ENCODE measurements at places on chromosomes 16 and 17. TPM values are rescaled to one million over a fixed set of nuclear protein-coding genes. Genes with fewer than 3 reads are reported as not detected.

- no peak for ATAC-seq
Measured at GRCh38 chr16:78538919-78539318, 439.5 kb downstream of the WWOX start.

GRCh38 chr17:77645072-77646045, 313.1 kb upstream of the TNRC6C start:
- no peak for ATAC-seq

DNA sequence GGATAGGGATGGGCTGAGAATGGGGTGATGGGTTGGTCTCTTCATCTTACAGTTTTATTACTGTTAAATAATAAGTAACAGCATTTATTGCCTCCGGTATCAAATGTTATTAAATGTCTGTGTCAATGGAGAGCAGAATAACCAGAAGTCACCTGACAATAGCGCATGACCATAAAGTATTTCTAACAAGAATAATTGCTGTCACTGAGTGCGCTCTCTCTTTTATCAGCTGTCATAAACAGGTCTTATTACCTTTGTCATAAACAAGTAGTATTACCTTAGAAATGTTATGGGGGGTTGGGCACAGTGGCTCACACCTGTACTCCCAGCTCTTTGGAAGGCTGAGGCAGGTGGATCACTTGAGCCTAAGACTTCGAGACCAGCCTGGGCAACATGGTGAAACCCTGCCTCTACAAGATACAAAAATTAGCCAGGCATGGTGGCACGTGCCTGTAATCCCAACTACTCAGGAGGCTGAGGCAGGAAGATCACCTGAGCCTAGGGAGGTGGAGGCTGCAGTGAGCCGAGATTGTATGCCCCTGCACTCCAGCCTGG, 120.6 kb downstream of the MAP2K6 start:
- no peak for ATAC-seq

DNA sequence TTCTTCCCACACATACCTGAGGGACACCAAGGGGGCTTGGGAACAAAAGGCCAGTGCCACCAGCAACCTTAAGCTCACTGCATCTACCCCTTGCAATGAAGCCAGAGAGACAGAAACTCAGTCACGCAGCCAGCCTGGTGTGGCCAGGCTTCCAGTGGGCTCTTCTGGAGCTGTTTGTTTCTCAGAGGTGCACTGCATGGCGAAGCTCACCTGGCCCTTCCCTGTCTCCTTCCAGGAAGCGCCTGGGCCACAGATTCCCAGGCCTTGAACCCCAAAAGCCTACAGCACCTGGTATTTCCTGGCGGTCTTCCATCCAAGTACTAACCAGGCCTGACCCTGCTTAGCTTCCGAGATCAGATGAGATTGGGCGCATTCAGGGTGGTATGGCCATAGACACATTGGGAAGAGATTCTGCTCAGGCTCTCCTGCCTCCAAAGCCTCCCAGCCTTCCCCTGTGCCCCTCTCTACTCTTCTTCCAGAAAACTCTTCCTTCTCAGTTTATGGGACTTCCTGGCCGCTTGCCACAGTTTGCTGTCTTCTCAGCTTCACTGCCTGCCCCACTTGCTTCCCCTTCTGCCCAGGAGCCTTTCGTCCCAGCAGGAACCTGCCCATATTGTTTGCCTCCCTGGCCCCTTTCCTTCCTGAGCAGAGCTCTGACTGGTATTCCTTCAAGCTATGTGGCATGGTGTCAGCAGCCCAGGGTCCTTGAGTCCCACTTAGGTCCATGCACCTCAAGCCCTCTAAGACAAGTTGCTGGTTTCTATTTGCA, 1.6 kb downstream of the CISD3 start:
- no peak for ATAC-seq

GRCh38 chr16:1778200-1779179, 3.9 kb downstream of the SPSB3 start:
- no peak for ATAC-seq

DNA sequence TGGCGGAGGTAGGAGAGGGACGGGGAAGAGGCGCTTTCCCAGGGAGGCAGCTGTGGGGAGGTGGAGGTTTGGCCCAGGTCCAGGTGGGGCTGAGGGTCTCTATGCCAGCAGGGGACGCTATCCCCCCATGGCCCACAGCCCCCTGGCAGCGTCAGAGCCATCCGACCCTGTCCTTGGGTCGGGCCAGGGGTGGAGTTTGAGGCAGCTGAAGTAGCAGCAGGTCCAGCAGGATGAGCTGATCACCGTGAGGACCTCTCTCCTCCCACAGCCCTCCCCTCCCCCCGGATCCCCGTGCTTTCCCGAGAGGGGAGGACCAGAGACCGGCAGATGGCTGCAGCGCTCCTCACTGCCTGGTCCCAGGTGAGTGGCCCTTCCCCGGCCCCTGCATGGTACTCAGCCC, 3.2 kb downstream of the ZNF205 start:
- ATAC-seq: no peak

DNA sequence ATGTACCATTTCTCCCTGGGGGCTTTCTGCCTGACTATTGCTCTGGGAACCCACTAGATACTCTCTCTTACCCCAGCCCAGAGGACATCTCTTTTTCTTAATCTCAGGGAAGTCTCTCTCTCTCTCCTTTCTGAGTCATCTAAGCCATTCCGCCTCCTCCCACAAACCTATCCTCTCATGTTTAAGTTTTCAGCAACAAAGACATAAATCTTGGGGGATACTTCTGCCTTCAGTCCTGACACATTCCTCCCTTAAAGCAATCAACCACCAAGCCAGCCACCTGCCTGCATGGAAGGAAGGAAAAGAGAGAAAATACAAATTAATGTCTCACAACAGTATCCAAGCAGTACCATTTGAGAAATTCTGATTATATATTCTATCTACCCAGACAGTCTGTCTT, 128.8 kb downstream of the HS3ST2 start:
- no peak for ATAC-seq

- no peak for ATAC-seq
Measured at GRCh38 chr17:49021095-49021767, 24.0 kb downstream of the IGF2BP1 start.

GRCh38 chr17:70099294-70099693, 24.3 kb downstream of the KCNJ16 start:
- ATAC-seq: no peak

DNA sequence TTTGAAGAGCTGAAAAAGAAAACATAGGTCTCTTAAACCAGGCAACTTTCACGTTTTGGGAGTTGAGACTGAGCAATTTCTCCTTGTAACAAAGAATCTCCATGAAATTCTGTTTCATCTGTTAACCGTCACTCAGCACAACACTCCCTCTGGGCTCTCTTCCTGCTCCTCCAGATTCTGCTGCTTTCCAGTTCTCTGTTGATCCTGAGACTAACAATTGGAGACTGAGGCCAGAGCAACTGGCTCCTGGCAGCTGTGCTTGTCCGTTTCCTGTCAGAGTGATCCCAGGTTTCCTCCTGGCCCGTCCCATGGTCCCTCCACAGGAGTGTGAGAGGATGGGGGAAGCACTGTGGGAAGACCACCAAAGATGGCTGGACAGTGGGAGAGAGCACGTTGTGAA, 32.5 kb downstream of the IST1 start:
- no peak for ATAC-seq

DNA sequence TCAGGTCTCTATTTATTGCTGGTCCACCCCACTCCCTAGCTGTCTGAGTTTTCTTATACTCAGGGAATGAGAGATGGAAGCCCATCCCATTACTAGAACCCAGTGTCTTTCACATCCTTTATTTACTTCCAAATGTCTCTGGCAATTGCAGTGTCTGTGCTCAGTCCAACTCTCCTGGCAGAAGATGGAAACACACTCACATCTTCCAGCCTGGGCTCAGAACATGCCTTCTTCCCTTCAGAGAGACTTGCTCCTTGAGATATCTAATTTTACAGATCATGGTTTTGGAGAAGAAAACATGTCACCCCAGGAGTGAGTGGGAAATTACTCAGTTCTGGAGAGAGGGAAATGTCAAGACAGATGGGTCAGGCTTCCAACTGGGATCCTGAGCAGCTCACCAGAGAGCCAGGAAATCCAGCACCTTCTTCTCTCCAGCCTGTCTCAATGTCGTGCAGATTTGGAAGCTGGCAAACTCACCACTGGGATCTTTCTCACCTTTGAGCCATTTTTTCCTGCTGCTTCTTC, 494.4 kb downstream of the HS3ST4 start:
- ATAC-seq: no peak

- ATAC-seq: no peak
Measured at GRCh38 chr16:69709456-69710084, 16.8 kb downstream of the NQO1 start.

DNA sequence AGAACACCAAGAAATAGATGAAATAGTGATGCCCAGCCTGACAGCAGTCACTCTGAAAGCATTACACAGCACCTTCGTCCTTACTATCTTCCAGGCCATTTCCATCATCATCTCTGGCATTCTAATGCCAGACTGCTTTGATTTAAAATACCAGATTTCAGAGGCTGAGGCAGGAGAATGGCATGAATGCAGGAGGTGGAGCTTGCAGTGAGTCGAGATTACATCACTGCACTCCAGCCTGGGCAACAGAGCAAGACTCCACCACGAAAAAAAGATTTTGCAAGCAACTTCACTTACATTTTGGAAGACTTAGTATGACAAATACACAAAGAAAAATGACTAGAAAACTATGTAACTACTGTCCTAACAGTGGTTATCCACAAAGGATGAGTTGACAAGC, 244.0 kb downstream of the CPPED1 start:
- no peak for ATAC-seq

- no peak for ATAC-seq
Measured at GRCh38 chr17:79156463-79157095, 82.0 kb downstream of the ENGASE start.

DNA sequence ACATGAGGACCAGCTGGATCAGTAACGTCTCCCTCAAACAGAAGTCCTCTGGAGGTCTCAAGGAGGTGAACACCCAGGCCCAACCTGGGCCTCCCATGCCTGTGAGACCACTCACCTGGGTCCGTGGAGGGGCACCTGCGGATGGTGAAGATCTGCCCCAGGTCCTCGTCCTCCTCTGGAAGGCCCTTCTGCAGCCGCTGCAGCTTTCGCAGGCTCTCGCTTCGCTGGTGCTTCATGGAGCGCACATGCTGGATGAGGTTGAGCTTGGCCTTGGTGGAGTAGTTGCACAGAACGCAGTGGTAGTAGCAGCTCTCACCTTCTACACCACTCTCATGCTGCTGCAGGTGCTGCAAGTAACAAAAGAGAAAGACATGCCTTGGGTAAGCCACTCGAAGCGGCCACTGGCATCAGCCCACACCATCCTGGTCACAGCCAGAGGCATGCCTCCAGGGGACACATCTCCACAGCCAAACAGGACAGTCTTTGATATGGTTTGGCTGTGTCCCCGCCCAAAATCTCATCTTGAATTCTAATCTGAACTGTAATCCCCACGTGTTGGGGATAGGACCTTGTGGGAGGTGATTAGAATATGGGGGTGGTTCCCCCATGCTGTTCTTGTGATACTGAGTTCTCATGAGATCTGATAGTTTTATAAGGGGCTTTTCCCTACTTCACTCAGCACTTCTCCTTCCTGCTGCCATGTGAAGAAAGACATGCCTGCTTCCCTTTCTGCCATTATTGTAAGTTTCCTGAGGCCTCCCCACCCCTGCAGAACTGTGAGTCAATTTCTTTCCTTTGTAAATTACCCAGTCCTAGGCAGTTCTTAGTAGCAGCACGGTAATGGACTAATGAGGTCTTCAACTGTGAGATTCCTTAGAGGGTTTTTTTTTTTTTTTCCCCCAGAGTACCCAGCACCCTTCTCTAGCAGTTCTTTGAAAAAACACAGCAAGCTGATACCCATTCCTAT, 158.0 kb downstream of the ZFHX3 start:
- ATAC-seq: peak; percentile 38

DNA sequence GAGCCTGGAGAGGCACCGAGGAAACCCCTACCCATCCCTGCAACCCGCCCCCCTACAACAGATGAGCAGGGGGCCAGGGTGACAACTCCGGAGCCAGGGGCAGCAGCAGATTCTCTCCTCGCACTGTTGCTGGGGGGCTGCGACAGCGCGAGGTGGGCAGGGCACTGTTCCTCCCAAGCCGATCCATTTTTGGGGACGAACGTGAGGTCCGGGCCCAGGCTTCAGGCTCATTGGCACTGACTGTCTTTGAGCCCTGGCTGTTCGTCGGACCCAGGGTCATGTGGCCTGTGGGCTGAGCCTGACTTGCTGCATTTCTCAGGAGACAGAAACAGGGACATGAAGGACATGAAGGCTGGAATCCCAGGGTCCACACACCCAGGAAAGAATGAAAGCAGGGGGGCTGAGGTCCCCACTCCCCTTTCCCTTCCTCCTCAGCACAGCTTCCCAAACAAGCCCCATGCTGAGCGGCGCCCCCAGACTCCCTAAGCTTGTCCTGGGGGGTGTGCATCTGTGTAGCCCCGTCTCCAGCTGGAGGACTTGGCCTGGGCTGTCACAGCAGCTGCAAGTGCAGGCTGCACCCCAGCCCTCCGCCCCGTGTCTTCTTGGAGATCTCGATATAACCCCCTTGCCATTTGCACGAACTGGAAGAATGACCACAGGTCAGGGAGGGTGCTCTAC, 18.7 kb downstream of the CEP295NL start:
- peak; percentile 22 for ATAC-seq

DNA sequence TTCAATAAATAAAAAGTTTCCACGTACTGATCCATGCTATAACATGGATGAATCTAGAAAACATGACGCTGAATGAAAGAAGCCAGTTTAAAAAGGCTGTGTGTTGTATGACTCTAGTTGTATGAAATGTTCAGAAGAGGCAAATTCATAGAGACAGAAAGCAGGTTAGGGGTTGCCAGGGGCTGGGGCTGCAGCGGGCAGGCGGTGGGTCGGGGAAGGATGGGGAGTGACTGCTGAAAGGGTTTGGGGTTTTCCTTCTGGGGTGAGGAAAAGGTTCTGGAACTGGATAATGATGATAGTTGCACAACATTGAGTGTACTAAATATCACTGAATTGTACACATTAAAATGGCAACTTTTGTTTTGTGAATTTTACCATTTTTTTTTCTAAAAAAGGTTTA, 36.3 kb downstream of the NOL11 start:
- ATAC-seq: no peak

DNA sequence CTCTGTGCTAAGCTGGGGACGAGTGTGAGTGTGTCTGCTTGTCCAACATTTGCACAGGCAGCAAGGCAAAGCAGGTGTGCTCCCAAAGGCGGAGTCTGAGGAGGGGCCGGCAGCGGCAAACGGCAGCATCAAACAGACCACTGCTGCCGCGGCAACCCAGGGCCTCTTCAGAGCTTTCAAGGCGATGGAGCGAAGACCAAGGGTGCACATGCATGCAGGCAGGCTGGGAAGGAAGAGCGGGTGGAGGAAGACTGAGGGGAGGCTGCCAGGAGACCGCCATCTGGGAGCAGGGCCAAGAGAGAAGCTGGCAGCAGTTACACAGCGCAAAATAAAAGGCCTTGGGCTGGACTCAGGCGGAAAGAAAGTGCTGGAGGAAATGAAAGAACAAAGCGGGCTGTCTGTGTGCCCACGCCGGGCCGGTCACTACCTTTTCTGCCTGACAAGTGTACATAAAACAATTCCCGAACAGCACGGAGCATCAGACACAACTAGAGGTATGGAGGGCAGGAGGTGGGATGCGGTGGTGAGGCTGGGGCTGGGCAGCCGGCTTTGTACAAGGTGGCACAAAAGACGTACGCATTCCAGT, 8.5 kb downstream of the TIMM22 start:
- no peak for ATAC-seq

- ATAC-seq: no peak
Measured at GRCh38 chr17:81536299-81537290, 8.4 kb downstream of the FSCN2 start.

- ATAC-seq: peak; percentile 98
Measured at GRCh38 chr16:3264137-3265036, 8.0 kb upstream of the MEFV start.

Gene HBA2
- 1.1 TPM for total RNA-seq

Gene TEX19
- 0.14 TPM for total RNA-seq

Gene G6PC1
- 0.21 TPM for total RNA-seq

Gene SCGB1C2
- not detected for total RNA-seq

Gene SLC47A2
- 1.3 TPM for total RNA-seq

Gene KRT33A
- not detected for total RNA-seq

Gene KREMEN2
- total RNA-seq: 5.3 TPM
